ENCODE measurements at places on chromosomes 6 and 20. TPM values are rescaled to one million over a fixed set of nuclear protein-coding genes. Genes with fewer than 3 reads are reported as not detected.

The C20orf204 gene
- total RNA-seq, result 3.9 TPM

The GTSF1L gene
- total RNA-seq, result not detected

The EFCAB8 gene
- not detected for total RNA-seq

GRCh38 chr20:17836303-17836861 lies 132.2 kb downstream of the SNX5 start:
- no peak for DNase-seq

GRCh38 chr6:75422024-75422639 lies 71.5 kb downstream of the FILIP1 start:
- DNase-seq, result no peak
